Chondrocyte (in vitro differentiated cells): ENCODE measurements at places on chromosomes 5 and 9. TPM values are rescaled to one million over a fixed set of nuclear protein-coding genes. Genes with fewer than 3 reads are reported as not detected.
A peak's percentile ranks its signal among the peaks of the same experiment; 100 is the strongest.

The SLC36A2 gene
- total RNA-seq, result not detected in 3 replicates

The SOHLH1 gene
- total RNA-seq, result not detected in 3 replicates

The SLC22A4 gene
- 4.2 to 5.4 TPM (median 4.8 TPM) in 3 replicates for total RNA-seq

The F2RL2 gene
- 7.9 to 31.3 TPM (median 8.4 TPM) in 3 replicates for total RNA-seq

DNA sequence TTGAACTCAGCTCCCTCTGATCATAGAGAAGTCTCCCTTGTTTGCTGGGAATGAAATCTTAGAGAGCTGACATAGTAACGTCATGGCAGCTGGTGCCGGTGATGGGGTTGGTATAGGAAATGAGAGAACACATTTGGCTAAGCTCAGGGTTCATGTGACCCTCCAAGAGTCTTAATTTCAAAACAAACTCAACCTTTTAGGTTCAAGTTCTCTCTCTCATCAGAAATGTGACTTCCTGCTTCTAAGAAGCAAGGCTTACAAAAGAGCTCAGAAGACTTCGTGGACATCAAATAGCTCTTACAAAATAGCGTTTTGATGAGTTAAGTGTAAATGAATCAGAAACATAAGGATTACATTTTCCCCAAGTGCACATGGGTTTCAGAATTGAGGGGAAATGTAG is 97.3 kb downstream of the PAPPA start:
- H3K27me3 ChIP-seq, result no peaks in the 10 kb centered on the region
- H3K4me1 ChIP-seq, result peaks cover 55% of the 10 kb centered on the region
- peaks cover 25% of the 10 kb centered on the region for H3K36me3 ChIP-seq
- no peak for DNase-seq

DNA sequence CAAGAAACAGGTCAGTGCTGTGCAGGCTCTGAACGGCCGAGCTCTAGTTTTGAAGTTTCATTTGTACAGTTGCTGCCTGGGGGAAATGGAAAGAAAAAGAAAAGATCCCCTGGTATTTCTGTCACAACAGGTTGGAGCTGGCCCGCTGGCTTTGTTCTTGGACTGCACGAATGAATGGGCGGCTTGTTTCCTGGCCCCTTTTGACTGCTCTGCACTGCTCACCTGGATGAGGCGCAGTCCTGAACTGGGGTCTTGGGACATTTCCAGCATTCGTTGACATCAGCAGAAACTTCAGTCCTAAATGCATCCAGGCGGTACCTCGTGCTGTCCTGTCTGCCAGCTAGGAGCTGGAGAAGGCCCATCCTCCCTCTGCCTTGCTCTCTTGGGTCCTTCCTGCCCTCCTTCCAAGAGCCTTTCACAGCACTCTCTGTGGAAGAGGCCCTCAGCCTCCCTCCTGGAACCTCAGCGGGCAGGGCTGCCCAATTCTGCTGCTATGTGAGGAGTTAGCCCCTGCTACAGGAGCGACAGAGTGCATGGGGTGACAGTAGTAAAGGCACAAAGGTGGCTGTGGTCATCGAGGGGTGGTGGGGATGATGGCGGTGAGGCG is 189.2 kb downstream of the FSTL4 start:
- H3K27ac ChIP-seq, result no peak overlapping the region
- DNase-seq, result no peak
- H3K4me1 ChIP-seq, result peaks cover 9% of the 10 kb centered on the region
- H3K36me3 ChIP-seq, result no peaks in the 10 kb centered on the region

- peaks cover 21% of the 10 kb centered on the region for H3K36me3 ChIP-seq
- no peaks in the 10 kb centered on the region for H3K27me3 ChIP-seq
- H3K4me3 ChIP-seq, result no peak overlapping the region
Observed at GRCh38 chr5:157494178-157494832, 34.3 kb downstream of the NIPAL4 start.

DNA sequence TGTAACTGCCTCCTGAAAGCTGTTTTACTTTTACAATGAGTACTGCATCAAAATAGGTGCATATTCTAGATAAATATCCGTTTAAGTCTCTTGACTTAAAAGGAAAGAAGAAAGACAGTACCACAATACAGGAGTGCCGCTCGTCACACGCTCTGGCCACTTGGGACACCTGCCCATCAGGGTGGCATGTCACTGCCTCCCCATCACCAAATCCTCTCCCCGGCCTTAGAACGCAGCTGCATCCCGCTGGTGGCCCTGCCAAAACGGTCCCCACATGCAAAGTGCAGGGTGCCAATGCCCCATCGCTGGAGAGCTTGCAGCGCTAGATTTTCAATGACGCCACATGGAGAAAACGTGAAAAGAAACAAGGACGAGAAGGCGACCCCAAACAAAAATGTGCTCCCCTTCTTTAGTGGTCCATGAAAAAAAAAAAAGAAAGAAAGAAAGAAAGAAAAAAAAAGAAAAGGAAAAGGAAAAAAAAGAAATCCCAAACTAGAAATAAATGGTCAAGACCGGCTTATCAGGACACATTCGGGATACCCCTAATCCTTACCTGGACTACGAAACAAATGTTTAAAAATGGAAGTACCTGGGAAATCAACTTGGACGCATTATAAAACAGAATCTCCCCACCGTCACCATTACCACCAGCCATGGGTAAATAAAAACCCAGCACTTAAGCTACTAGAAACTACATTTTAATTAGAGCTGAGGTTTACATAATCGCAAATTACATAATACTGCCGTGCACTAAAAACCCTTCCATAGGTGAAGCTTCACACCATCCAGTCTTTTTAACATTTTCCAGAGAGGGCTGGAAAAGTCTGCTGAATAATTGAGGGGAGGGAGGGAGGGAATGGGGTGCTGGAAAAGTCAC is 1.0 kb downstream of the ANKH start:
- peaks cover 30% of the 10 kb centered on the region for H3K4me1 ChIP-seq
- no peaks in the 10 kb centered on the region for H3K36me3 ChIP-seq
- no peaks in the 10 kb centered on the region for H3K27me3 ChIP-seq
- H3K4me3 ChIP-seq, result peak overlapping the region; percentile 94
- DNase-seq, result no peak
- H3K27ac ChIP-seq, result peak overlapping the region; percentile 63

DNA sequence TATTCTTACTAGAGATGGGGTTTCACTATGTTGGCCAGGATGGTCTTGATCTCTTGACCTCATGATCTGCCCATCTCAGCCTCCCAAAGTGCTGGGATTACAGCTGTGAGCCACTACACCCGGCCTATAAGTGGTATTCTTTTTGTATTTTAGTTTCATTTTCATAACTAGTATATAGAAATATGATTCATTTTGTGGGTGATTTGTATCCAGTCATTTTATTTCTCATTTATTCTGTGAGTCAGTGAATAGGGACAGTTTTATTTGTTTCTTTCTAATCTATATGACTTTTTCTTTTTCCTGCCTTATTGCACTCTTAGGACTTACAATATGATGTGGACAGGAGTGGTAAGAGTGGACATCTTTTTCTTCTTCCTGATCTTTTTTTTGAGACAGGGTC is 112.9 kb downstream of the AOPEP start:
- no peak overlapping the region for H3K4me3 ChIP-seq
- H3K27ac ChIP-seq, result no peak overlapping the region
- H3K4me1 ChIP-seq, result peaks cover 30% of the 10 kb centered on the region
- no peak for DNase-seq

DNA sequence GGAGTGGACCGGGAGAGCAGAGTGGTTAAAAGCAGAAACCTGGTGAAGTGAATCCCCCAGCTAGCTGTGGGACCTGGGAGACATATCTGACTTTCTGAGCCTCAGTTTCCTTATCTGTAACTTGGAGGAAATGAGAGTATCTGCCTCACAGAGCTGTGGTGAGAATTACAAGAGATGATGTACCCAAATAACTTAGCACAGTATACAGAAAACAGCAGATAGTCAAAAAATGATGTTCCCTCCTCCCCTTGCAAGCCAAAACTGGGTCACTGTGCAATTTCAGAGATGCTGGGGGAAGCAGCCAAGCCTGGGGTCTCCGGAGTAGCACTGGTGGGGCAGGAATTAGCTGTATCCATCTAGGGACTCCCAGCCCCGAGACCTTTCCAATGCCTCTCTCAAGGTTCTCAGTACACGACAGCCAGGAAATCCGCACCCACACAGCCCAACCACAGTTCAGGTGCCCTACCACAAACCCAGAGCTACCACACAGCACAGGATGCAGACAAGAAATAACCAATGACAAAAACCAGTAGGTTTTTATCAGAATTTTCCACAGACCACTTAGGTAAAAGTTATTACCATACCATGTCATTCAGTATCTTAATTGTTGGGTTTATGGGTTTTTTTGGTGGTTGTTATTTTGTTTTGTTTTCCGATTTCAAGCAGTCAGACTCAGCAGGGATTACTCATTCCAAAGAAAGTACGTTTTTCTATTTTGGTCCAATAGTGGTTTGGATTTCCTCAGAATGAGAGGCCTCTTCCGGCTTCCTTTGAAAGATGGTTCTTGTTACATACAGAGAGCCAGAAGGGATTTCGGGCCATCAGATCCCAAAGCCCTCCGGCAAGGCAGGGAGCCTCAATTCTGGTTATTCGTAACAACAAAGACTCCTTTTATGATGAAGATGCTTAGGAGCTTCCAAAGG is 4.9 kb upstream of the HRH2 start:
- no peak overlapping the region for H3K4me3 ChIP-seq
- peak overlapping the region; percentile 56 for H3K27ac ChIP-seq
- DNase-seq, result no peak
- peaks cover 13% of the 10 kb centered on the region for H3K27me3 ChIP-seq
- peaks cover 21% of the 10 kb centered on the region for H3K4me1 ChIP-seq
- no peaks in the 10 kb centered on the region for H3K36me3 ChIP-seq

DNA sequence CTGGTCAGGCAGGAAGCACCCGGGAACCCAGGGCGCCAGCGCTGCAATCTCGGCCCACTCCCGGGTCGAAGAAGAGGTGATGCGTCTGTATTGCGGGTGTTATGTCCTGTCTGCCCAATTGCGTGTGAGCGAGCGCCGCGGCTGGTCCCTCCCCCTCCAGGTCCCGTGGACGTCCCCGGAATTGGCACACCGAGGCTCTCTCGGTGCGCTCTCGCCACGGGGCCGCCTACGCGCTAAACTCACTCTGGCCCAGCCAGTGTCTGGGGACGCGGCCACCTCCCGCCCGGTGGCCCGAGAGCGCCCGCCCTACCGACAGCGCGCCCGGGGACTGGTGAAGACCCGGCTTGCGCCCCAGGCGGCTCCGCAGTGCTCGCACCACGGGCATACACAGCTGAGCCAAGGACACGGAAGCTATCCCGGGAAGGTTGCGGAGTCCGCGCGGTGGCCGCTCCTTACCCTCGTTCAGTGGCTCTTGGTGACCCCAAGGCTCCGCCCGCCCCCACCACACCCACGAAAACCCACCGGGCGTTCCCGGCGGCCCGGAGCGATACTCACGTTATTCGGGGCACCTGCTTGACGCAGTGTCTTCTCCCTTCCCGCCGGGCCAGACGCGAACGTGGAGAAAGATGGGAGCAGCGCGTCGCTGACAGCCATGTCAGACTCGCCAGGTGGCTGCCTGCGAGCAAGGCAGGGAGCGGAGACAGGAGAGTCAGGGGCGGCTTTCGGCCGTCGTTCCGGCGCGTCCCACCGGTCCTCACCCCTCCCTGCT is 1.0 kb downstream of the KLF4 start:
- peaks cover 7% of the 10 kb centered on the region for H3K36me3 ChIP-seq
- H3K4me1 ChIP-seq, result peaks cover 50% of the 10 kb centered on the region
- H3K4me3 ChIP-seq, result peak overlapping the region; percentile 93
- H3K27ac ChIP-seq, result peak overlapping the region; percentile 80
